ENCODE measurements at places on chromosomes 2 and 18.

- DNase-seq, result no peak
These were observed 92.2 kb upstream of the PID1 start for GRCh38 chr2:229363185-229363814.

- DNase-seq, result no peak
These were observed 39.6 kb upstream of the PDK1 start for GRCh38 chr2:172516299-172516698.

- DNase-seq, result no peak
These were observed 136.2 kb upstream of the ALPP start for GRCh38 chr2:232242316-232242715.

DNA sequence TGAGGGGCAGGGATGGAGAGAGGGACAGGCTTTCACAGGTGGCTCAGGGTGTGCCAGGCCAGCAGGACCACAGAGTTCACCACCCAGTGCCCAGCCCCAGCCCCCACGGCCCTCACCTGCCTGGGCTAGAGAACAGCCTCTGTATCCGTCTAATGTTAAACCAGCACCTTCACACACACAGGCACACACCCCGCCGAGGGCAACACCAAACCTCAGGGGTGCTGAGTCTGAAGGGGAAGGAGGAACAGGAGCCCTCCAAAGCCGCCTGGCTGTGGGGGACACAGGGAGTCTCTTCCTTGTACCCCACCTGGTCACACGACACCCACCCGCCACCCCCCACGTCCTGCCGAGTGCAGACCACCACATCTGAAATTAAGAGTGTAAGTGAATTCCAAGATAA, 205.8 kb upstream of the SALL3 start:
- DNase-seq, result no peak

- DNase-seq, result peak; percentile 71
These were observed 63.0 kb upstream of the STPG4 start for GRCh38 chr2:47218066-47218581.

DNA sequence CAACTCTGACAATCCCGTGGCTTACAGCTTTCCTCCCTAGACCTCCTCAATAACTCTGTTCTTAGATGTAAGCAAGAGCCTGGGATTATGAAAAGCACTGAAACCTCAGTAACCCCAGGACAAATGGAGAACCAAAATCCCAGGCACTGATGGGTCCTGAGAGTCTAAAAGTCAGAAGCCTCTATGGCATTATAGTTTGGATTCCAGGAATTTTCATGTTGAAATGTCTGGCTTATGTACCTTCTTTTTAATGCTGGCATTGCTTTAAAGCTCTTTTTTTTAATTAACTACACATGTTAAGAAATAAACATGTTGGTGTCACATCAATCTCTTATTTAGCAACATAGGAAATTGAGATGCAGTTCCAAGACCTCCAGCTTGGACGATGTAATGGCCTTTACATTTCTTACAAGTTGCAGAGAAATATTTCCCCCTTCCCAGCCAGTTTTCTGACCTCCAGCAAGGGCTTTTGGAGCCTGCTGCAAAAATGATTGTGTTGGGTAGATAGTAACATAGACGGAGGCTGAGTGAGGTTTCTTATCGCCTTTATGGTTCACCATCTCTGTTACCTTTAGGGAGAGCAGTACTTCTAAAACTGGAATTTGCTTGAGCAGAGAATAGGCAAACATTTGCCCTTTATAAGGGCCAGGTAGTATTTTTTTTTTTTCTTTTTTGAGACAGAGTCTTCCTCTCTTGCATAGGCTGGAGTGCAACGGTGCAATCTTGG, 84.8 kb upstream of the RASGRP3 start:
- DNase-seq, result no peak

DNA sequence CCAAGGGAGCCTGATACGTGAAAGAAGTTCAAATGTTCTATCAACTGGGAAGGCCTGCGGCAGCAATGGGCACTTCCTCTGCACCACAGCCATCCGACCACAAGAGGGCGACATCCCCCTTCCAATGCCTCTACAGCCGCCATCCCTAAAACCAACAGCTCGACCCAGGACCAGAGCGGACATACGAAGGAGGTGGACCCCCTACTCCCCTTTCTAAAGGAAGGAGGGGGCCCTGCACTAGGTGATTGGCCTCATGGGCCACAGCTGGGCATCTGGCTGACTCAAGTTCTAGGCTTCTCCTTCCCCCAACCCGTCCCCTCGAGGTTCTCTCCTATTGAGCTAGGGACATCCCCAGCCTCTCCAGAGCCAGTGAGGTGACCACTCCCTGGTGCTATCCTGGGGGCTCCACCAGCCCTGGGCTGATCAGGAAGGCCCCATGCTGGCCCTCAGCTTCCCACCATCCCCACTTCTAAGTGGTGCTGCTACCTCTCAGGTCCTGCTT, 217.2 kb downstream of the TNS1 start:
- peak; percentile 46 for DNase-seq

GRCh38 chr2:230968921-230969658, 26.8 kb upstream of the SPATA3 start:
- DNase-seq, result no peak

DNA sequence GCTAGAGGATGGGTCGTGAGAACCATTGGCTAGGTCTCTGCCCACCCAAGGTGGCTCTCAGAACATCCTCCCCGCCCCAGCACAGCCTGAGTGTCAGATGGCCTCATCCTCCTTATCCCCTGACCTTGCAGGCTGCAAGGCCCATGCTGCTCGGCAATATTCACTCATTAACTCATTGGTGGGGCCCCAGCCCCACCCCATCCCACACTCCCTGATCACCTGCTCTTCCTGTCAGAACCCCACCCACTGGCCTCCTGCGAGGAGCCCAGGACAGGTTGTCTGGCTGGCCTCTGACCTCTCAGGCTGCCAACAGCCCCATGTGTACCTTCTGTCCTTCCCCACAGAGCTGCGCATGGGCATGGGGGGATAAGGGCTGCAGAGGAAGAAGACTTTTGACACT, 5.3 kb downstream of the ADCY3 start:
- no peak for DNase-seq

DNA sequence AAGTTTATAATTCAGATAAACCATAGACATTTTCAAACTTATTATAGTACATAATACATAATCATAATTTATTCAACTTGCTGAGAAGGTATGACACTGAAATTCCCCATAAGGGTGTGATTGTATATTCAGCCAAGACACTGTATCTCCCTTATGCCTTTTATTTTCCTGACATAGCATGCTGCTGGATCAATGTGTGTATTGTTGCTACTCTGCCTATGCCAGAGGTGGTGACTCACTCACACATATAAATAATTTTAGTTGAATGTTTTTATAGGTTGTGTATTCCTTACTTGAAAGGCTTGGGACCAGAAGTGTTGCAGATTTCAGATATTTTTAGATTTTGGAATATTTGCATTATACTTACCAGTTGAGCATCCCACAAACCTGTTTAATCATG, 86.8 kb downstream of the VRK2 start:
- DNase-seq, result no peak

GRCh38 chr2:23696752-23697045, 230.2 kb downstream of the ATAD2B start:
- DNase-seq, result no peak

DNA sequence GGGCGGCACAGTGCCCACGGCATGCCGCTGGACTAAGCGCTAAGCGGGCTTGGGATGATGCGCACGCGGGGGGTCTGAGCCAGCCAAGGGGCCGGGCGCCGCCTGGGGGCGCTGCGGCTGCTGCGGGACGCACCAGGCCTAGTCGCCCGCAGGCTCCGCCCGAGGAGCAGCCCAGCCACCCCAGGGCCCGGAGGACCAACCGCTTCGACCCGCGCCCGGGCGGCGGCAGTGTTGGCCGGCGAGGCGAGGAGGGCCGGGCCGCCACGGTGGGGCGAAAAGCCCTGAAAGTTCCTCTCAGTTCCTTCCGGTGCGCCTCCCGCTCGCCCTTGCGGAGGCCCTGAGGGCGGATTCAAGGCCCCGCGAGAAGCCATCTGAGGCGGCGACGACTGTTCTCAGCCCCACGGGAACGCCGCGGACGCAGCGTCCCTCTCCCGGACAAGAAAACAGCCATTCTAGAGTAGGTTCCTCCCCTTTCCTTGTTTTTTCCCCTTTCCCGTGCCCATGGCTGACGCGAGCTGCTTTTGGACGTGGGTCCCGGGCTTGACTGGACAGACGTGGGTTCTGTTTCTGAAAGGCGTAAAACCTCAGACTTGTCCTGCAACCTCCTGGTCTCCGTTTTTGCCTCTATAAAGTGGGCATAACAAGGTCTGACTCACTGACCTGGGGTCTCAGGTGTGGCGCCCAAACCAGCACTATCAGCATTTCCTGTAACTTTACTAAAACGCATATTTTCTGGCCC, at the start of gene ANKAR:
ANKAR (plus strand) TSS at position 297 of the 739 bp plus-strand sequence. CDS start 1,821 bp downstream, outside the sequence.
- DNase-seq, result peak; percentile 64

- DNase-seq, result no peak
These were observed 31.0 kb downstream of the COL4A4 start for GRCh38 chr2:227132986-227133385.

- DNase-seq, result no peak
These were observed 83.8 kb upstream of the TMEM17 start for GRCh38 chr2:62589691-62590356.

DNA sequence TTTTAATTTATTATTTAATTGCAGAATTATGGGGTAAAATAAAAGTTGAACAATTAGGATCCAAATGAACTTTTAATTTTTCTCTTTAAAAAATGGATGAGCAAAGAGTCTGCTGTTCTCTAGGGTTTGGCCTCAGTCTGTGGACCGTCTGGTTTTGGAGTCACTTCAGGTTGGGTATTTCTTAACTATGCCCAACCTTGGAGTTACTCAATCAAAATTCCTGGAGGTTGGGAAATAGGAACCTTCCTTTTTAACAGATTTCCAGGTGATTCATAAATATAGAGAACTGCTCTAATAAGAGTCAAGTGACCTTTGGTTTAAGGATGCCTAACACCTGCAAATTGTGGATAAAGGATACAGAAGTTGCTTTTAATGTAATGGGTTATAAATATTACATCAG, 241.5 kb upstream of the GCFC2 start:
- DNase-seq, result no peak

DNA sequence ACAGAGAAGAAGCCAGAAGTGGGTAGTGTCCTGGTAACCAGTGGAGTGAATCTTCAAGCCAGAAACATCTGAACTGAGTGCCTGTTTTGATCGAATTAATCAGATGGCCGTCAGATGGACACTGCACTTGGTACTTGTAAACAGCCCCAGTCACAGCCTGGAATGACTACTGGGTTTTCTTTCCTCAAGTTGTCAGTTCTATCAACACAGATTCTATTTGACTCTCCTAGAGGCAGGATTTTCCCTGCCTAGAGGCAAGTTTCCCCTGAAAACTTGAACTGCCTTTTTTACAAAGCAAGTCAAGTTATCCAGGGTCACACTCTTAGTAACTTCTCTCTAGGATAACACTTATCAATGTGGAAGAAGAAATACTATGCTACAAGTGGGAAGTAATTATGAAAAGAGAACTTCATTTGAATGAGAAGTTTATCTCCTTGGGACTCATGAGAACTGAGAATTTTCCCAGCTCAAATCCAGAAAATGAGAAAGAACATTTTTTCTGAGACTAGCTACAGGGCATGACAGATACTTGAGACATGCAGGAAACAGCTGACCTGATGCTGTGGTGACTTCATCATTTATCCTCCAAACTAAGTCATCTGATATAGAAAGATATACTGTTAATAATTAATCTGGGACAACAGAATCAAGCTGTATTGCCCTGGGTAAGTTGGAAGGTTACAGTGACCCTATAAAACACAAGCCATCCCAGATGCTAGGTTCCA, 36.0 kb downstream of the SULT1C2 start:
- DNase-seq, result no peak

DNA sequence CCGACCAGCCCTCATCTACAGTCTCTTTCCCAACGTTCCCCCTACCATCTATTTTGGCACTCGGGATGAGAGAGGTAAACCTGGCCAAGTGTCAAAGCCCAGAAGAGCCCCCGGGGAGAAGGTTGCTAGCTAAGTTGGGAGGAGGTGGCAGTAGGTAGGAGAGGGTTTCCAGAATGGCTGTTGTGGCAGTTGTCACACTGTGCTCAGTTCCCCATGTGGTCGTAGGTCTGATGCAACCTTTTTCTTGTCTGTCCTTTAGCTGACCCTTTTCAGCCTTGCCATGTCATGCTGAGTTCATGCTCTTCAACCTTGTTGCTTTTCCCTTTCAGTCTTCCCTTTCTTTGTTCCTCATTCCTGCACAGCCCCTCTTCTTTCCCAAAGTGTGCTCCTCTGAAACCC, 34.5 kb downstream of the TTLL4 start:
- no peak for DNase-seq

- no peak for DNase-seq
These were observed 226.1 kb upstream of the REV1 start for GRCh38 chr2:99715956-99716355.

- no peak for DNase-seq
These were observed 5.8 kb upstream of the ZNF532 start for GRCh38 chr18:58858591-58859468.

GRCh38 chr2:206023183-206023582, 62.8 kb downstream of the INO80D start:
- no peak for DNase-seq

- DNase-seq, result no peak
These were observed 4.6 kb downstream of the WIPF1 start for GRCh38 chr2:174593041-174593440.

DNA sequence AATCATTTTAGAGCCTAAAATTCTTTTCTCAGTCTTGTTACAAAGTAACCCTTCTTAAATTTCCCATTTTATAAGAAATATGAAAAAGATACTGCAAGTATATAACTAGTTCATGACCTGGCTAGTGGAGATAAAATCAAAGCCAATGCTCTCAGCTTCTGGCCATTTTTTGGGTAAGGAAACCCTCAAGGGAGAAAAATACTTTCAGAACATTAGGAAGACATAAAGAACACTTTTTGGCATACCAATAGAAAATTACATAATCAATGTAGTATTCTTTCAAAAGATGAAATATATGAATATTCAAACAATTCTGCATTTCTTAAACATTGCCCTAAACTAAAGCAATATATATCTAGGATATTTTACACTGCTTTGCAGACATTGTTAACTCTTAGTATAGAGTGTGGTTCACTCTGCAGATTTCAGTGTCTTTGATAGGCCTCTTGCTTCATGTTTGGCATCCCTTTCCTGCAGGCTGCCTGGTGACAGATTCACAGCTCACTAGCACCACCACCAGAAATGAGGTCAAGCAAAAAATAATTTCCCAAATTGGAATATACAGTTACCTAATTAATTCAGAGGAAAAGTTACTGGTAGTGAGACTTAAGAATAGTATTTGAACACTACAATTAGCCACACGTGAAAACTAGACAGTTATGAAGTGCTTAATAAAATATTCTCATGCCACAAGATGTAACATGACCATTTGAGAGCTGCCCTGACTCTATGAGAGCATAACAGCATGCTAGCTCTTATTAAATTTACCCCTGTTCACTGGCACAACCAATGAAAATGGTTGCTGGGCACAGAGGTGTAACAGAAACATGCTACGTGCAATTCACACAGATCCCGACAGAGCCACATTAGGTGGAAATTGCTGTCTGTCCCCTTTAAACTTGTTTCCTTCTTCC, 36.0 kb downstream of the PAIP2B start:
- no peak for DNase-seq

All from urinary bladder (tissue), 4 donors.